Skeletal muscle tissue (tissue), 5 donors: ENCODE measurements at places on chromosomes 5 and 9. TPM values are rescaled to one million over a fixed set of nuclear protein-coding genes. Genes with fewer than 3 reads are reported as not detected.

Gene DMRTA1
- total RNA-seq: 0.52 TPM

Gene PHF24
- total RNA-seq: under 0.01 TPM

Gene FOXD4L6
- total RNA-seq: not detected

Gene PRLR
- 0.52 TPM for total RNA-seq
